Naive B cell (primary cell): ENCODE measurements at places on chromosomes 3 and 15. TPM values are rescaled to one million over a fixed set of nuclear protein-coding genes. Genes with fewer than 3 reads are reported as not detected.

- no peaks in the 10 kb centered on the region for H3K27me3 ChIP-seq
- H3K27ac ChIP-seq: no peak overlapping the region
- no peak overlapping the region for H3K4me3 ChIP-seq
- no peak for DNase-seq
- H3K36me3 ChIP-seq: peaks cover under 1% of the 10 kb centered on the region
Observed at GRCh38 chr3:97911459-97911858, 60.8 kb downstream of the RIOX2 start.

DNA sequence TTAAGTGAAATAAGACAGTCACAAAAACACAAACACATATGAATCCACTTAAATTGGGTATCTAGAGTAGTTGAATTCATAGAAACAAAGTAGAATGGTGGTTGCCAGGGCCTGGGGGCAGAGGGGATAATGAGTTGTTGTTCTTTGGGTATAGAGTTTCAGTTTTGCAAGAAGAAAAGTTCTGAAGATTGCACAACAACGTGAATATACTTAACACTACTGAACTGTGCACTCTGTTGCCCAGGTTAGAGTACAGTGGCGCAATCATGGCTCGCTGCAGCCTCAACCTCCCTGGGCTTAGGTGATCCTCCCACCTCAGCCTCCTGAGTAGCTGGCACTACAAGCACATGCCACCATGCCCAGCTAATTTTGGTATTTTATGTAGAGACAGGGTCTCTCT, 14.9 kb downstream of the GRAMD2A start:
- no peaks in the 10 kb centered on the region for H3K36me3 ChIP-seq
- no peak for DNase-seq
- H3K27me3 ChIP-seq: peaks cover 43% of the 10 kb centered on the region

Gene APBA2
- 0.30 TPM for polyA plus RNA-seq

GRCh38 chr3:101050046-101050445, 56.8 kb upstream of the ABI3BP start:
- no peak overlapping the region for H3K4me3 ChIP-seq
- no peak overlapping the region for H3K27ac ChIP-seq
- H3K27me3 ChIP-seq: peaks cover 6% of the 10 kb centered on the region
- no peaks in the 10 kb centered on the region for H3K36me3 ChIP-seq

DNA sequence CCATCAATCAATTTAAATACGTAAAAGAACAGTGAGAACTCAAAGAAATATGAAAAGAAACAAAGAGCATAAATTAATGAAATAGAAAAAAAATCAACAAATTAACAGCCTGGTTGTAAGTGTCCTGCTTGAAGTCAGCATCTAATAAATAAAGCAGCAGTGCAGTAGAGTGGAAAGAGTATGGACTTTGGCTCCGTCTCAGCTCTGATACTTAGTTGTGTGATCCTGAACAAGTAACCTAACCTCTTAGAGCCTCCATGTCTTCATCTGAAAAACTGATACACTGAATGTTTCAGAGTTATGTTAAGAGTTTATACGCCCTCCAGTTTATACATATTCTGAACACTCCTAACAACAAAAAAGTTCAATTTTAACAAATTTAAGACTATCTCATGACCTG, 44.6 kb downstream of the TFDP2 start:
- H3K4me3 ChIP-seq: no peak overlapping the region
- no peaks in the 10 kb centered on the region for H3K27me3 ChIP-seq
- peaks cover 3% of the 10 kb centered on the region for H3K36me3 ChIP-seq
- H3K4me1 ChIP-seq: peaks cover 14% of the 10 kb centered on the region

GRCh38 chr15:33152502-33153109, 41.9 kb downstream of the FMN1 start:
- peaks cover 22% of the 10 kb centered on the region for H3K4me1 ChIP-seq
- DNase-seq: no peak
- no peak overlapping the region for H3K27ac ChIP-seq
- H3K36me3 ChIP-seq: no peaks in the 10 kb centered on the region
- H3K4me3 ChIP-seq: no peak overlapping the region
- peaks cover 50% of the 10 kb centered on the region for H3K27me3 ChIP-seq

DNA sequence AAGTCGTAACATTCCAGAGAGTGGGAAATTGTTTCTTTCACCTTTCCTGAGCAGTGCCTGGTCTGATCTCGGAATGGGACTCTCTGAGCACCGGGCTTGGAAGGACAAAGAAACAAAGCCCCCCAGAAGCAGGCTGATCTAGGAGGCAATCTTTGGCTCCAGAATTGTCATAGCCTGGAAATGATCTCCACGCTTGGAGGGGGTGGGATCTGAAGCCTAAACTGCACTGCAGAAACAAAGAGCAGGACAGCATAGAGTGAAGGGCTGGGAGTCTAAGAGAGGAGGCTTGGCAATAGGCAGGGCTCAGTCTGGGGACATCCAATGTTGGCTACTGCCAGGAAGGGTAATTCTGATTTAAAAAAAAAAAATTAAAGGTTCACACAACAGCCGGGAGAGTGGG, 1.9 kb downstream of the CRABP1 start:
- H3K27ac ChIP-seq: no peak overlapping the region
- DNase-seq: no peak
- peaks cover 28% of the 10 kb centered on the region for H3K27me3 ChIP-seq
- no peaks in the 10 kb centered on the region for H3K36me3 ChIP-seq
- H3K4me1 ChIP-seq: no peaks in the 10 kb centered on the region

GRCh38 chr3:143122608-143123352, 3.2 kb downstream of the CHST2 start:
- H3K4me3 ChIP-seq: peak overlapping the region; percentile 79
- H3K27ac ChIP-seq: peak overlapping the region; percentile 54
- peak; percentile 49 for DNase-seq
- no peaks in the 10 kb centered on the region for H3K27me3 ChIP-seq

DNA sequence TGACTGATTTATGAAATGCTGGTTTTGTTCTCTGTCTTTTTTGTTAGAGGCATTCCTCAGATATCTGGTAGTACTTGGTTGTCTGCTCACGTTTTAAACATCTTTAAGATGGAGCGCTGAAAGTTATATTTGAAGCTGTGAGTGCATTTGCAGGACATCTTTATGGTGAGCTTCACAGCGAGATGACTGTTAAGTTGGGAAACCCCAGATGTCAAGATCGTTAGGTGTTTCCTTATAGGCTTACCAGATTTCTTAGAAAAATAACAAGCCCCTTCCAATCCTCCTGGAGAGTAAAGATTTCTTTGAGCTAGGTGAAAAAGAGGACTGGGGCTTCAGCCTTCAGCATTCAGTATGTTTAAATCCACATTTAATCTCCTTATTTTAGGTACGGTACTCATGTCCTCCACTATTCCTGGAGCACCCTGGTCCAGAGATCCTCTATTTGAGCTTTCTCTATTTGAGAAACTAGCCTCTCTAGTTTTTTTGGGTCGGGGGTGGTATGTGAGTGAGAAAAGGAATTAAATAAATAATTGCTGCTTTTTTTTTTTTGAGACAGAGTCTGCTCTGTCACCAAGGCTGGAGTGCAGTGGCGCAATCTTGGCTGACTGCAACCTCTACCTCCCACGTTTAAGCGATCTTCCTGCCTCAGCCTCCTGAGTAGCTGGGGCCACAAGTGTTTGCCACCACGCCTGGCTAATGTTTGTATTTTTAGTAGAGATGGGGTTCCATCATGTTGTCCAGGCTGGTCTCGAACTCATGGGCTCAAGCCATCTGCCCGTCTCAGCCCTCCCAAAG, 72.3 kb downstream of the ZNF609 start:
- DNase-seq: no peak
- H3K27ac ChIP-seq: no peak overlapping the region
- H3K36me3 ChIP-seq: no peaks in the 10 kb centered on the region
- H3K27me3 ChIP-seq: no peaks in the 10 kb centered on the region
- no peak overlapping the region for H3K4me3 ChIP-seq

DNA sequence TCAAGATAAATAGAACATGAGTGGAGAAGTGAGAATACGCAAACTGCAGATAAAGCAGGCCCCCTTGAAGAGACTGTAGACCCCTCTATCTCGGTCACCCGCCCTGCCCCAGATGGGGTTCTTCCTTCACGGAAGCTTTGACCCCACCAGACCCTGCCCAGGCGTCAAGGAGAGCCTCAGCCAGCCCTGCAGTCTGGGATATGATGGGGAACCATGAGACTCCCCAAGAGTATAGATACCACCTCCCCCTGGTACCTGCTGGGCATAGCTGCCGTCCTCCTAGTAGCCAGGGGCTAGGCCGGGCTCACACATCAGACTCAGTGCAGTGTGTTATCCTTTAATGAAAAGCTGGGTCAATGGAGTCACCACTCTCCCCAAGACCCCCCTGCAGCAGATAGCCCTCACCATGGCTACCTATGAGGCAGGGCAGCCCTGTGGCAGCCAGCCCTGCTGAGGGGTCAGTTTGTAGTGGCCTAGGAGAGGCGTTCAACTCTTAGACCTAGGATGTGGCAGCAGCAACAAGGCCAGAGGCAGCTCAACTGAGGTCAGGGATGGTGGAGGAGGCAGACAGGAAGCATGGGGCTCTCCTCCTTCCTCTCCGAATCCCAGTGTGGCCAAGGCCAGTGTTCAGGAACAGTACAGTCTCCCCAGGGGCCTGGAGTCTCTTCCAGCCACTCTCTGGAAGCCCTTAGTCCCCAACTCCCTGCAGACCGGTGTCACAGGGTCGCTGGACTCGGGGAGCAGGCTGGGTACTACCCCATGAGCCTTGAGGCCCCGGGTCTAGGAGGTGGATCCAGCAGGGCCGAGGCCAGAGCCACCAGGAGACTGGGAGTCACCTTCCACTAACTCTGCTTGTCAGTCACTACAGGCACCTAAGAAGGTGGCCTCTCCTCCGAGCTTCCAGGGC, 26.1 kb downstream of the PLXNB1 start:
- H3K36me3 ChIP-seq: no peaks in the 10 kb centered on the region
- no peaks in the 10 kb centered on the region for H3K27me3 ChIP-seq
- H3K4me1 ChIP-seq: no peaks in the 10 kb centered on the region
- no peak for DNase-seq
- H3K4me3 ChIP-seq: no peak overlapping the region

Gene MYL3
- polyA plus RNA-seq: not detected

Gene C3orf49
- polyA plus RNA-seq: not detected
